Naive B cell (primary cell): ENCODE measurements at places on chromosomes 5 and 9.

- no peak overlapping the region for H3K4me3 ChIP-seq
- DNase-seq: no peak
- H3K4me1 ChIP-seq: peaks cover 16% of the 10 kb centered on the region
- H3K36me3 ChIP-seq: no peaks in the 10 kb centered on the region
- no peak overlapping the region for H3K27ac ChIP-seq
Measured at GRCh38 chr9:22055090-22055489, 46.0 kb upstream of the CDKN2B start.

- H3K36me3 ChIP-seq: peaks cover 57% of the 10 kb centered on the region
- H3K4me1 ChIP-seq: no peaks in the 10 kb centered on the region
- no peak overlapping the region for H3K4me3 ChIP-seq
Measured at GRCh38 chr9:108903420-108904103, 30.4 kb downstream of the ELP1 start.

GRCh38 chr5:83026930-83027687 is 50.1 kb downstream of the TMEM167A start:
- no peak overlapping the region for H3K27ac ChIP-seq
- H3K27me3 ChIP-seq: no peaks in the 10 kb centered on the region
- peaks cover 16% of the 10 kb centered on the region for H3K4me1 ChIP-seq
- DNase-seq: peak; percentile 35
- H3K4me3 ChIP-seq: peak overlapping the region; percentile 64
- H3K36me3 ChIP-seq: no peaks in the 10 kb centered on the region

GRCh38 chr5:117955831-117956230 is 1032.5 kb downstream of the DTWD2 start:
- no peak overlapping the region for H3K4me3 ChIP-seq
- no peak for DNase-seq
- H3K36me3 ChIP-seq: no peaks in the 10 kb centered on the region

GRCh38 chr5:79774171-79774854 is 84.7 kb downstream of the CMYA5 start:
- H3K36me3 ChIP-seq: no peaks in the 10 kb centered on the region
- no peak overlapping the region for H3K27ac ChIP-seq
- H3K4me1 ChIP-seq: no peaks in the 10 kb centered on the region
- DNase-seq: no peak

DNA sequence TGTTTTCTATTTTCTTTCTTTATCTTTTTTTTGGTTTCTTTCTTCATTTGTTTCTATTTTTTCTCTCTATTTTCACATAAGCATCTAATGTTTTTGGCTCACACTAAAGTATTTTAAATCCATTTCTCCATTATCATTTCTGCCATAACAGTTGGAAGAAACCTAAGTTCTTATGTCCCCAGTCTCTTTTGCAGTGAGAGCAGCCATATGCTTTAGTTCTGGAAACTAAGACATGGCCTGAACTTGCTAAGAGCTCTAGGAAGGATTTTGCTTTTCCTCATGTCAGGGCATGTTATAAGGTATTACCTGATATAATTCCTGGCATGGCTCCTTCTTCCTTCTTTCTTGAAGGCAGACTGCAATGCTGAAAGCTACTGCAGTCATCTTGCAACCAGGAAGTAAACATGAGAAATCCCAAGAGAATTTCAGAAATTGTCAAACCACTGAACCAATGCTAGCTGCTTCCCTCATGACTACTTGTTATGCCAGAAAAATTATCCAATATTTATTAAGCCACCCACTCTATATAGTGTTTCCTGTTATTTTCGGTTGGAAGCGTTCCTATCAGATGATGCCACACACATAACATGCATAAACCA is 171.1 kb downstream of the TAF11L14 start:
- H3K27me3 ChIP-seq: no peaks in the 10 kb centered on the region
- no peak for DNase-seq
- no peak overlapping the region for H3K4me3 ChIP-seq

GRCh38 chr5:39132792-39133191 is 58.6 kb upstream of the RICTOR start:
- no peak overlapping the region for H3K27ac ChIP-seq
- no peak for DNase-seq
- no peak overlapping the region for H3K4me3 ChIP-seq
- peaks cover 5% of the 10 kb centered on the region for H3K4me1 ChIP-seq
- H3K36me3 ChIP-seq: peaks cover 5% of the 10 kb centered on the region

- no peak overlapping the region for H3K27ac ChIP-seq
- peaks cover 34% of the 10 kb centered on the region for H3K4me1 ChIP-seq
- peaks cover 4% of the 10 kb centered on the region for H3K27me3 ChIP-seq
- H3K36me3 ChIP-seq: no peaks in the 10 kb centered on the region
- no peak for DNase-seq
Measured at GRCh38 chr9:5839572-5839902, 6.6 kb upstream of the ERMP1 start.

GRCh38 chr5:102807878-102808502 is 52.9 kb downstream of the PAM start:
- no peak for DNase-seq
- no peaks in the 10 kb centered on the region for H3K27me3 ChIP-seq
- no peak overlapping the region for H3K27ac ChIP-seq
- peaks cover 4% of the 10 kb centered on the region for H3K4me1 ChIP-seq
- no peak overlapping the region for H3K4me3 ChIP-seq

- no peak for DNase-seq
- H3K27me3 ChIP-seq: no peaks in the 10 kb centered on the region
- H3K4me1 ChIP-seq: no peaks in the 10 kb centered on the region
- no peak overlapping the region for H3K27ac ChIP-seq
- H3K4me3 ChIP-seq: no peak overlapping the region
- H3K36me3 ChIP-seq: peaks cover 5% of the 10 kb centered on the region
Measured at GRCh38 chr5:17075236-17075635, 139.1 kb upstream of the MYO10 start.

- H3K27ac ChIP-seq: no peak overlapping the region
- H3K27me3 ChIP-seq: no peaks in the 10 kb centered on the region
- no peaks in the 10 kb centered on the region for H3K36me3 ChIP-seq
- no peak for DNase-seq
- H3K4me3 ChIP-seq: no peak overlapping the region
- no peaks in the 10 kb centered on the region for H3K4me1 ChIP-seq
Measured at GRCh38 chr5:31995714-31996113, 178.4 kb downstream of the GOLPH3 start.

DNA sequence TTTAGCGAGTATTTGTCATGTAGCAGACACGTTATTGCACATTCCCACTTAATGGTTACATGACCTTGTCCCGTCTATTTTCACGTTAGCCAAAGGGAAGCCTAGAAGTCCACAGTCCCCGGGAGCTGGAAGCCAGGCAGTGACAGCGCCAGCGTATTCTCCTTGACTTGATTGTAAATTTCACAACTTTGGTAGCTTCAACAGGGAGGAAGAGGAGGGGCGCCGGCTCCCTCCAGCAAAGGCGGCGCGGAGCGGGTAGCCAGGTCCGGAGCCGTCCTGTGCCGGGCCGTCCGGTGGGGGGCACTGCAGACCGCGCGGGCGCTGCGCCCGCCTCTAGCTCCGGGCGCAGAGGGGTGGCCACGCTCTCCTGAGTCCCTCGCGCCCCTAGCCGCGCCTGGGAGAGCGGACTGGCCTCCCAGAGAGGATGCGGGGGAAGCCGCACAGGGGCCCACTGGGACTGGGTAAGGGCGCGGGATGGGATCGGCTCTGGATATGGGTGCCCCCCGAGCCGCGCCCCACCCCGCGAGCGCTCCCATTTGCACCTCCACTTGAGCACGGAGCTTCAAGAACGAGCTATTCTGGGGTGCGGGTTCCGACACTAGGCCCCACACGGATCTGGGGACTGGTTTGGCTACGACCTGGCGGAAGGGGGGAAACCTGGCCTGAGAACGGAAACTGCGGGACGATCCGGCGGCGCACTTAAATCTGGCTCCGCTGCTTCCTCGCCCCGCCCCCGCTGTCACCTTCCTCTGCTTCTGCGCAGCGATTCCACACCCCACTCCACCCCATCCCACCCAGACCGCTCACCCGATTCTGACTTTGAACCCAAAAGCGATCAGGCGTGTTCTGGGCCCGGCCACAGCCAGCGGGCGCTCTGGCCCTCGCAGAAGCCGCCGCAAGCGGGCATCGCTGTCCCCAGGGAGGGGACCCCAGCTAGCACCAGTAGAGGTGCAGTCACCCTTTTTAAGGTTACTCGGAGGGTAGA is 23.8 kb downstream of the KLF4 start:
- H3K36me3 ChIP-seq: no peaks in the 10 kb centered on the region
- H3K4me1 ChIP-seq: peaks cover 7% of the 10 kb centered on the region
- no peak overlapping the region for H3K27ac ChIP-seq
- peak overlapping the region; percentile 73 for H3K4me3 ChIP-seq
- H3K27me3 ChIP-seq: peaks cover 56% of the 10 kb centered on the region
- peak; percentile 52 for DNase-seq

DNA sequence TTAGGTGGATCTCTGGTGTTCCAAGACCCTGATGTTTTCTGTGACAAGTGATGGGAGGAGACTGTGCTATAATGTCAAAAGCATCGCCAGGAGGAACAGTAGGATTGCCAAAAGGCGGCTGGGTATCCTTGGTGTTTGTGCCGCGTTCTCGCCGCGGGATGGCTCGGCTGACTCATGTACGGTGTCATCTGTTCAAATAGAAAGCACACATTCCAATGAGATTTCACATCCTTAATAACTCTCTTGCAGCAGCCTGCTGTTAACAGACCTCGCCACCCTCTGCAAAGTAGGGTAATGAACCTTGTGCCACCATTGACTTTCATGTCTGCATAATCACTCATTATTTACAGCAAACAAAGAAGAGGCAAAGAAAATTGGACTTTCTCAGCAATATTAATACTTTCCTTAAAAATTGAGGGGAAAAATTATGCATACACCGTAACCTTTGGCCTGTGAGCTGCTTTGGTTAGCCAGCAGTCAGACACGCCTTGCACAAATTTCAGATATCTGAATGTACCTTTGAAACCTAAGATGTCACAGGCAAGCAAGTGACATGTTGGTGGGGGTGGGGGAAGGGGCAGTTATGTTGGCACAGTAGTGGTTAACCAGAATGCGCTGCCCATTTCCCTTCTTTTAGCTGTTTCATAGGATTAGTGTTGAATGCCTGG is 289.4 kb downstream of the EFNA5 start:
- no peak overlapping the region for H3K27ac ChIP-seq
- no peaks in the 10 kb centered on the region for H3K4me1 ChIP-seq
- DNase-seq: no peak
- no peaks in the 10 kb centered on the region for H3K27me3 ChIP-seq
- H3K4me3 ChIP-seq: no peak overlapping the region

- no peak for DNase-seq
- H3K36me3 ChIP-seq: no peaks in the 10 kb centered on the region
- H3K27ac ChIP-seq: no peak overlapping the region
- no peak overlapping the region for H3K4me3 ChIP-seq
- no peaks in the 10 kb centered on the region for H3K27me3 ChIP-seq
Measured at GRCh38 chr5:81908771-81909170, 63.1 kb upstream of the ATG10 start.

- H3K4me3 ChIP-seq: no peak overlapping the region
- peaks cover 13% of the 10 kb centered on the region for H3K36me3 ChIP-seq
- no peak overlapping the region for H3K27ac ChIP-seq
- no peak for DNase-seq
Measured at GRCh38 chr9:15513335-15513734, 2.6 kb upstream of the PSIP1 start.

- no peaks in the 10 kb centered on the region for H3K36me3 ChIP-seq
- H3K27ac ChIP-seq: no peak overlapping the region
- H3K27me3 ChIP-seq: peaks cover 12% of the 10 kb centered on the region
- H3K4me1 ChIP-seq: peaks cover 2% of the 10 kb centered on the region
- no peak for DNase-seq
Measured at GRCh38 chr5:142281008-142281367, 43.8 kb downstream of the SPRY4 start.

DNA sequence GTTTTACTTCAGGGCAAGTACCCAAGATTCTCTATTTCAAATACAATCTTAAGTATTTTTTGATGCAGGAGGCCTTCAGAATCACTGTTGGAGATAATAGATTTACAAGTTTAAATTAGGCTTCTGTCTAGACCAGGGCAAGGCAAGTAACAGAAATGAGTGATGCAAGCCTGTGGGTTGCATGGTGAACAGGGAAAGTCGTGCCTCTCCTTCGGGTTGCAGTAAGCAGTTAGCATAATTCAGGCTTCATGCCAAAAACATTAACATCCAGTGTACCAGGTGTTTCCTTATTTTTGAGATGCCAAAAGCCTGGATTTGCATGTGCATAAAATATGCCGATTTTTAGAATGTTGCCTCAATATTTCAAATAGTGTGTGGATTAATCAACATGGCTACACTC is 369.0 kb downstream of the CAAP1 start:
- H3K4me3 ChIP-seq: no peak overlapping the region
- no peaks in the 10 kb centered on the region for H3K4me1 ChIP-seq
- DNase-seq: no peak
- no peaks in the 10 kb centered on the region for H3K27me3 ChIP-seq
- H3K36me3 ChIP-seq: no peaks in the 10 kb centered on the region

DNA sequence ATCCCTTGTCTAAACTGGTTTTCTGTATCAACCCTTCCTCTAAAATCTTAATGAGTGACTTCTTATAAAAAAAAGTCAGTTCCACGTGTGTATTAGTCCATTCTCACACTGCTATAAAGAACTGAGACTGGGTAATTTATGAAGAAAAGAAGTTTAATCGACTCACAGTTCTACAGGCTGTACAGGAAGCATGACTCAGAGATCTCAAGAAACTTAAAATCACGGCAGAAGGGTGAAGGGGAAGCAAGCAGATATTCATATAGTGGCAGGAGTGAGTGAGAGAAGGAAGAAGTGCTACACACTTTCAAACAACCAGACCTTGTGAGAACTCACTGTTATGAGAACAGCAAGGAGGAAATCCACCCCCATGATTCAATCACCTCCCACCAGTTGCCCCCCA is 307.8 kb upstream of the ARRDC3 start:
- no peak overlapping the region for H3K27ac ChIP-seq
- DNase-seq: no peak
- H3K4me1 ChIP-seq: no peaks in the 10 kb centered on the region
- no peaks in the 10 kb centered on the region for H3K27me3 ChIP-seq
- H3K4me3 ChIP-seq: no peak overlapping the region
- peaks cover 6% of the 10 kb centered on the region for H3K36me3 ChIP-seq

DNA sequence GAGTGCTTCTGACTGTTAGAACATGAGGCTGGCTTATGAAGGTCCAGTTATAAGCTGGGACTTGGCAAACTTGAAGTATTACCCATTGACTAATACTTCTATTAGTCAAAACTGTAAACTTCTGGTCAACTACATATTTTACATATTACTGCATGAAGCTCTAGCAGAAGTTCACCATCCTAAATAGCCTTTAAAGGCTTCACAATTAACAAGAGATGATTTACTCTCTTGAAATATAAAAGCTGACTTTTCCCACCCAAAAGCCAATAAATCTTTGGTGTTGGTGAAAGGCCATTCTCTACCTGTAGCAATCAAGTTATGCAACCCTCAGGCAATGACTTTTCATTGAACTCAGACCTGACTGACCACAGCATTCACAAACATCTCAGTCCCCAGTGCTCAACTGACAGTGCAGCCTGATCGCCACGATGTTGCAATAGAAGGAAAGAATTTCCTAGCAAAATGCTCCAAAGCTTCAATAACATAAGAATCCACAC is 345.6 kb downstream of the EBF1 start:
- no peak for DNase-seq
- H3K27ac ChIP-seq: peak overlapping the region; percentile 94
- H3K4me1 ChIP-seq: peaks cover 85% of the 10 kb centered on the region
- H3K27me3 ChIP-seq: no peaks in the 10 kb centered on the region
- no peak overlapping the region for H3K4me3 ChIP-seq

- H3K27ac ChIP-seq: peak overlapping the region; percentile 85
- peak overlapping the region; percentile 80 for H3K4me3 ChIP-seq
- peaks cover 27% of the 10 kb centered on the region for H3K36me3 ChIP-seq
- no peaks in the 10 kb centered on the region for H3K27me3 ChIP-seq
- peaks cover 61% of the 10 kb centered on the region for H3K4me1 ChIP-seq
Measured at GRCh38 chr9:97906236-97906831, 16.0 kb downstream of the TRMO start.
